CD4-positive, alpha-beta memory T cell (primary cell): ENCODE measurements at places on chromosomes 7 and 10.

GRCh38 chr7:90269163-90269562 is 24.2 kb downstream of the CFAP69 start:
- no peak overlapping the region for H3K4me3 ChIP-seq
- DNase-seq: no peak
- no peaks in the 10 kb centered on the region for H3K4me1 ChIP-seq
- no peaks in the 10 kb centered on the region for H3K36me3 ChIP-seq

- no peaks in the 10 kb centered on the region for H3K27me3 ChIP-seq
- no peak for DNase-seq
- H3K4me1 ChIP-seq: peaks cover 9% of the 10 kb centered on the region
- no peaks in the 10 kb centered on the region for H3K36me3 ChIP-seq
- H3K27ac ChIP-seq: no peak overlapping the region
These were observed 187.5 kb downstream of the WDR37 start for GRCh38 chr10:1243486-1244234.

- DNase-seq: no peak
- H3K27me3 ChIP-seq: no peaks in the 10 kb centered on the region
- H3K36me3 ChIP-seq: peaks cover 3% of the 10 kb centered on the region
These were observed 151.6 kb downstream of the SND1 start for GRCh38 chr7:127803626-127804025.

GRCh38 chr7:36181668-36182067 is 28.6 kb downstream of the EEPD1 start:
- H3K4me1 ChIP-seq: no peaks in the 10 kb centered on the region
- H3K27me3 ChIP-seq: no peaks in the 10 kb centered on the region
- no peak overlapping the region for H3K4me3 ChIP-seq
- H3K27ac ChIP-seq: no peak overlapping the region
- H3K36me3 ChIP-seq: no peaks in the 10 kb centered on the region
- no peak for DNase-seq

DNA sequence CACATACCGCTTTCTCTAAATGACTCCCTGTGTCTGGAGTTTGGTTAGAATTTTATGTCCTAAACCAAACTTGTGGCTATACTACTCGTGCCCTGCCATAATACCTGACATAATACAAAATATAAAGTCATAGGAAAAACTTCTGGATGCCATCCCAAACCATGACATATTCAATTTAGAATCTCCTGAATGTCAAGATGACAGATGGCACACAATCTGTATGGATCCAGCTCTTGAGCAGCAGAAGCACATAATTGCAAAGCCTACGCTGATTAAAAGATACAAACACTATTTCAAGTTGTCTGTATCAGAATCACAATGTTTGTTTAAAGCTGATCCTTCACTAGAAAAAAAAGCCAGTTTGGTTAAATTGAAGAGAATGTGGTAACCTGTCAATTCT is 22.4 kb upstream of the CDC14C start:
- DNase-seq: no peak
- H3K36me3 ChIP-seq: no peaks in the 10 kb centered on the region
- H3K27me3 ChIP-seq: no peaks in the 10 kb centered on the region
- H3K4me3 ChIP-seq: no peak overlapping the region
- no peaks in the 10 kb centered on the region for H3K4me1 ChIP-seq

DNA sequence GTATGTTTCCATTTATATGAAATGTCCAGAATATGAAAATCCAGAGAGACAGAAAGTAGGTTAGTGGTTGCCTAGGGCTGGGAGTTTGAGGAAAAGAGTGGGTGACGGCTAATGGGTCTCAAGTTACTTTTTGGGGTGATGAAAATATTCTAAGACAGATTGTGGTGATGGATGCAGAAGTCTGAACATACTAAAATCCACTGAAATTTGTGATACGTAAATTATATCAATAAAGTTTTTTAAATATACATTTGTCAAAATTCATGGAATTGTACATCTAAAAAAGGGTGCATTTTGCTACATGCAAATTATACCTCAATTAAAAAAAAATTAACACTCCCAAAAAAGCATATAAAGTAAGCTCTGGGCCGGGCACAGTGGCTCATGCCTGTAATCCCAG is 9.4 kb downstream of the DDIT4 start:
- no peak overlapping the region for H3K4me3 ChIP-seq
- H3K36me3 ChIP-seq: no peaks in the 10 kb centered on the region
- DNase-seq: no peak
